ENCODE measurements at places on chromosomes 5 and 9. TPM values are rescaled to one million over a fixed set of nuclear protein-coding genes. Genes with fewer than 3 reads are reported as not detected.

The ACSL6 gene
- total RNA-seq = not detected

GRCh38 chr5:117803533-117803932 lies 1184.8 kb downstream of the DTWD2 start:
- no peak for DNase-seq

The FANCG gene
- total RNA-seq = 11.5 TPM

The ZNF454 gene
- 3.8 TPM for total RNA-seq

- peak; percentile 8 for DNase-seq
These were observed 158.1 kb downstream of the LPAR1 start for GRCh38 chr9:110880189-110880588.

The PCDHB3 gene
- 0.36 TPM for total RNA-seq

- no peak for DNase-seq
These were observed 36.3 kb downstream of the GAPVD1 start for GRCh38 chr9:125297917-125298316.

The ST8SIA4 gene
- total RNA-seq = 1.4 TPM

DNA sequence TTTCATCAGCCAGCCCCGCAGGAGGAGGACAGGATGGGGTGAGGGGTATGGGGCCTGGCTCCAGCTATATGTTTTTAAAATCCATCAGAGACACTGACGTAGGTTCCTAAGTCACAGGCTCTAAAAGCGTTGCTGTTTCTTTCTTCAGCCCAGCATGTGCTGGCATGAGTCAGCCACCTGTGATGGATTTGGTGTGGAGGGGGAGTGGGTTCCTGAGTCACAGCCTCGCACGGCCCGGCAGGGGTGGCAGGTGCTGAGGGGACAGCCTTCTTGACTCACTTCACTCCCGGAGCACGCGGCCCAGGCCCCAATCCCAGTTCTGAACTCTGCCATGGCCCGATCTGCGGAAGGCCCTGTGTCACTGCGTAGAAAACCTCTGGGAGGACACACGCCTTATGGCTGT lies 38.8 kb upstream of the RPL26L1 start:
- peak; percentile 96 for DNase-seq

DNA sequence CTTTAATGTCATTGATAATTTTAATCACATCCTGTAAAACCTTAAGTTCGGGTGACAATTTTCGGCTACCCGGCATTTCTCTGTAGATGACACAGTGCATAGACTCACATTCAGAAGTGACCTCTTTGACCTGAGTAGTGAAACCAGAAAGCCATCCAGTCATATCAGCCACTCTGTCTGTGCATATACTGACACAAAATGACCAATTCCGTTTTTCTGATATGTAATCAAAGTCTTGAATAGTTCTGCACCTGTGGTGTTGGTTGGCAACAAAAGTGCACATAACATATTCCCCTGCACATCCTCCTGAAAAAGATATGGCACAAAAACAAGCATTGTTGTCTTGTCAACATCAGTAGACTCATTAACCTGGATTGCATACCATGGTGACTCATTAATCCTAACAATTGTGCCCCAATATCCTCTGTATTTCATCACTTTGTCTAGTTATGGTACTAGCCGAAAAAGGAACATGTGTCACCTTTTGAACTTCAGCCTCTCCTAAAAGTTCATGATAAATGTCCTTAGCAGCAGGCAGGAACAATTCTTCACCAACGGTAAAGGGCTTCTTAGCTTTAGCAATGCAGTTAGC lies 4.6 kb upstream of the HNRNPA0 start:
- no peak for DNase-seq

GRCh38 chr9:71795097-71795813 lies 26.9 kb upstream of the CEMIP2 start:
- no peak for DNase-seq

DNA sequence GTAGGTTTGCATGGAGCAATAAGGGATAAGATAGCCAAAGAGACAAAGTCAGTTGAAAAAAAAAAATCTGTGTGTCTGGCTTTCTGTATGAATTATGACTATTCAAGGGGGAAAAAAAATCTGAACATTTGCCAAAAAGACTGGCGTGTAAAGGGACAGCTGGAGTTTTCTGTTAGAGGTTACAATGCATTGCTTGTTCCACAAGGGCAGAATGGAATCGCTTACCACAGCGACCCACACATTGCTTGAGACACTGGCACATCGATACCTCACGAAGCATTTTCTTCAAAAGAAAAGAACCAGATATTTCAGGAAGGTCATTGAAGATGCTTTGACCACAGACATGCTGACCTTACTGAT lies 327.8 kb downstream of the TMEM167A start:
- no peak for DNase-seq

GRCh38 chr5:32496104-32496503 lies 51.6 kb upstream of the ZFR start:
- DNase-seq = no peak

The FRRS1L gene
- 0.36 TPM for total RNA-seq

DNA sequence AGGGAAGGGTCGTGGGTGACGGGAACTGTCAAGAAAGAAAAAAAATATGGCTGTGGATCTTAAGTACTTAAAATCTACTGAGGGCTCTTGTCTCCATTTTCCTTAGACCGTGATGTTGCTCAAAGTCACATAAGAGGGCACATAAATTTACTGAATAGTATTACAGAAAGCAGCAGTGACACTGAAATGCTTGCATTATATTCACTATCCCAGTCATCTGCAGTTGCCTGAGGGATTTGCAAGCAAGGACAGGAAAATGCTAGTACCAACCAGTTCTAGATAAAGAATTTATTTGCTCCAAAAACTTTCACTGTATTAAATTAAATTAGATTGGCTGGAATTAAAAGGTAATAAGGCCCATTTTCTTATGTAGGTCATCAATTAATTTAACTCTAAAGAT lies 106.5 kb upstream of the CCDC152 start:
- DNase-seq = no peak

GRCh38 chr5:8396246-8396645 lies 527.3 kb downstream of the MTRR start:
- no peak for DNase-seq

DNA sequence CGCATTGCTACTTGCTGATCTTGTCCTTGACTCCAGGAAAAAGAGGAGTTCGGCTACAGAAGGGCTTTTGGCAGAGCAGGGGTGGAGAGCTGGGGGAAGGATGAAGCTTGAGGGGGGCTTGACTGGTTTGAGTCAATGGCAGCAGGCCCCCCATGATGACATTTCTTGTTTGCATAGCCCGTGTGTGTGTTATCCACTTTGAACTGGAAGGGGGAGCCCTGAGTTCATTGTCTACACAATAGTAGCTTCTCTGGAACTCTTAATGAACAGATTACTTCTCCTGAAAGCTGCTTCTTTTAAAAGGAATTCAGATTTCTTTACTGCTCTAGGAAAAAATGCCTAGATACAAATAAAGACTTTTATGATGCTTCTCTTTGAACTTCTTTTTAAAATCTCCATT lies 2.3 kb downstream of the IFNB1 start:
- no peak for DNase-seq

The SPATA6L gene
- total RNA-seq = 0.72 TPM

DNA sequence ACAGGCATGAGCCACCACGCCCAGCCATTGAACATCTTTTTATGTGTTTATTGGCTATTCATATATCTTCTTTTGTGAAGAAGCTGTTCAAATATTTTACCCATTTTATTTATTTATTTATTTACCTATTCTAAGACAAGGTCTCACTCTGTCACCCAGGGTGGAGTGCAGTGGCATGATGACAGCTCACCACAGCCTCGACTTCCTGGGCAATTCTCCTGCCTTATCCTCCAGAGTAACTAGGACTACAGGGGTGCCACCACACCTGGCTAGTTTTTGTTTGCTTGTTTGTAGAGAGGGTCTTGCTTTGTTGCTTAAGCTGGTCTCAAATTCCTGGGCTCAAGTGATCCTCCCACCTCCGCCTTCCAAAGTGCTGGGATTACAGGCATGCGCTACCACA lies 33.5 kb downstream of the NAIF1 start:
- DNase-seq = no peak

DNA sequence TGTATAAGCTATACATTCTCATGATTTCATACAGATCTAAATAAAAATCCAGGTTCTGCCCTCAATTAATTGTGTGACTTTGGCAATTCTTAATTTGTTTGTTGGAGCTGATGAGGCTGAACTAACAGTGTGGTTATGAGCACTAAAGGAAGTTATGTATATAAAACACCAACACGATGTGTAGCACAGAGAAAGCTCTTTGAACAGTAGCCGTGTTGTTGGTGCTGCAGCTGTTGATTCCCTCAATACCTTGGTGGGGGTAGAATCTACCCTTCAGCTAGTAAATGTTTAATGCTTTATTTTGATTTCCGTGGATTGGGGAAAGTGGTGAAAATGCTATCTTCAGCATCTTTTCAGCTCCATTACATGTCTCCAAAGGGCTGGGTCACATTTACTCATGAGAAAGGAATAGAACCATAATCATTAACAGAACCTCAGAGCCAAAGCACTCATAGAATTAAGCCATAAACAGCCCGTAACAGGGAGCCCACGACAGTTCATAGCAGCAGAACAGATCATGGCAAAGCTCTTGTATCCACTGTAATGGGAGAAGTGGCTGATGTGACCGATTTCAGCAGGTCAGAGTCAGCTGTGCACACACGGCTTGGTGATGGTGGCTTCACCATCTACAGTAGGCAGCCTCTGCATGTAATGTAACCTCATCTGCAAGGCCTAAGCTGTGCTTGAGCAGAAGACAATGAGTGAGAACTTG lies 332.7 kb downstream of the DIRAS2 start:
- no peak for DNase-seq

GRCh38 chr9:26483991-26484390 lies 408.6 kb downstream of the CAAP1 start:
- no peak for DNase-seq

The ZNF883 gene
- 7.2 TPM for total RNA-seq

The SPINK13 gene
- total RNA-seq = not detected

DNA sequence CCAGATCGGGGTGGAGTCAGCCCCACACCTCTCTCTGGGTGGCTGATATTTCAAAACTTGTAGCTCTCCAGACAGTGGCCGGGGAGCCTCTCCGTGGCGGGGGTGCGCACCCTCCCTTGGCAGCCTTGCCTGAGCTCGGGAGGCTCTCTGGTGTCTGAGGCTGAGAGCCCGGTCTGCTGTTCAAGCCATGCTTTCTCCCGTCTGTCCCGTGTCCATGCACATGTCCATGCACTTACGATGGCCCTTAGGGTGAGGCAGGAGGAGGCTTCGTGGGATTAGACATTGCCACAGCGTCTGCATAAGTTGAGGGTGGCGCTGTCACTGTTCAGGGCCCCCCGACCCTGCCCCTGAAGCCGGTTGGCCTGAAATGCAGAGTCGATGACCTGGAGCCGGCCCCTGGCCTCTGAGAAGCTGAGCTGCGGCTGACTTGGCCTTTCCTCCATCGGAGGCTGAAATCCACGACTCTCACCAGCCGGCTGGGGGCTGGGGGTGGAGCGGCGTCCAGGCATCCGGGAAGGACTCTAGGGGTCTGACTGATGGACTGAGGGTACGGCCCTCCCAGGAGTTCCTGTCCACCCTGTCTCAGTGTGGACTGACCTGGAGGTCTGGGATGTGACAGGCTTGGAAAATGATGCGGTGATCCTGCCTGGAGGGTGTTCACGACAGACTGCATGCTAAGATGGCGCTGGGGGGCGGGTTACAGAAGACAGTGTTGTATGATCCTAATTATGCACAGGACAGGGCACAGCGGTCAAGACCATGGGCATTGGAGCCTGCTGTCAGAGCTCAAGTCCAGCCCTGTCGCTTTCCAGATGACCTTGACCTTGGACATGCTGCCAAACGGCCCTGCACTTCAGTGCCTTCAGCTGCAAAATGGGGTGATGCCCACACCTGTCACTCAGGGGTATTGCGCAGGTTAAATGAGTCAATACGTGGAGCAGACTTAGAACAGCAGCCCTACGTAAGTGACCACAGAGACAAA lies 18.3 kb upstream of the SLC2A6 start:
- peak; percentile 70 for DNase-seq

GRCh38 chr9:121252104-121252851 lies 15.7 kb upstream of the GSN start:
- DNase-seq = no peak

- no peak for DNase-seq
These were observed 33.2 kb downstream of the C9orf50 start for GRCh38 chr9:129587487-129588262.

The PPP1R2B gene
- total RNA-seq = under 0.01 TPM

DNA sequence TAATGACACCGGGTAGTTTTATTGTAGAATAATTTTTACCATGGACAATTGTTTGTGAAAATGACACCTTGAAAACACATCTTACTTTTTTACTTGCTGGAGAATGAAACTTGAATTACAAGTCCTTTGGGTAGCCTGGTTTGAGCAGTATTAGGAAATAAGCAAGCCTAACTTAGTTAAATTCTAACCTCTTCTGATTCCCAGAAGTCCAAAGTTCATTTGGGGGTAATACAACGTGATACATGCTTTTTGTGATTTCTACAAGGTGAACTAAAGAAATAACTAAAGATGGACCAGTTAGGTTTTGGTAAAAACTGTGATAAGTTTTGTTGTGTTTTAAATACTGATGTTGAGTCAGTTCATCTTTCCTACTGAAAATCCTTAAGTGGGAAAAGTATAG lies 135.4 kb upstream of the DMRT1 start:
- no peak for DNase-seq

DNA sequence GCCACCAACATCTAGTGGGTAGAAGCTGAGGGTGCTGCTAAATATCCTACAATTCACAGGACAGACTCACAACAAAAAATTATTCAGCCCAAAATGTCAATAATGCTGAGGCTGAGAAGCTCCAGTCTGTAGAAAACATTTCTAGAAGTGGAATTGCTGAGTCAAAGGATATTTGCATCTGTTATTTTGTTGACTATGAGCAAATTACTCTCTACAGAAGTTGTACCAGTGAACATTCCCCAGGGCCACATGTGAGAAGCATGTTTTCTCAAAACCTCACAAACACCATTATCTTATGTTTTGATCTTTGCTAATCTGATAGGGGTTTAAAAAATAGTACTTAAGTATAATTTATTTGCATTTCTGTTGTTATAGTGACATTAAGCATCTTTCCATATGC lies 15.4 kb downstream of the ITK start:
- DNase-seq = no peak

DNA sequence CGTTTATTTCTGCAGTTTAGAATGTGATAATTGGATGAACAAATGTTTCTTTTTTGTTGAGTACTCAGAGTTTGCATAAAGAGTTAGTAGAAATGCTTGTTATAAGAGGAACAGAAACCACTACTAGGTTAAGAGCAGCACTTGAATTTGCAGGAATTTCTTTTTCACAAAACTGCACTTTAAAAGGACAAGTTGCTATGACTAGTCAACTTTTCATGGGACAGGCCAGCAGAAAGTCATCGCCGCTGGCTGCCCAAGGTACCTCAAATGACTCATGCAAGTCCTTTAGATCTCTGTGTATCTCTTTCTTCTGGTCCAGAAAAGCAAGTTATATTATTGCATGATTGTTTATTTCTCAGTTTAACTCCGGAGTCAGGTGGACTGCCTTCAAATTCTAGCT lies 97.3 kb upstream of the HMHB1 start:
- DNase-seq = no peak
